ENCODE measurements at places on chromosomes 5 and 9.

- DNase-seq = no peak
Measured at GRCh38 chr5:172858511-172858989, 24.5 kb downstream of the ERGIC1 start.

DNA sequence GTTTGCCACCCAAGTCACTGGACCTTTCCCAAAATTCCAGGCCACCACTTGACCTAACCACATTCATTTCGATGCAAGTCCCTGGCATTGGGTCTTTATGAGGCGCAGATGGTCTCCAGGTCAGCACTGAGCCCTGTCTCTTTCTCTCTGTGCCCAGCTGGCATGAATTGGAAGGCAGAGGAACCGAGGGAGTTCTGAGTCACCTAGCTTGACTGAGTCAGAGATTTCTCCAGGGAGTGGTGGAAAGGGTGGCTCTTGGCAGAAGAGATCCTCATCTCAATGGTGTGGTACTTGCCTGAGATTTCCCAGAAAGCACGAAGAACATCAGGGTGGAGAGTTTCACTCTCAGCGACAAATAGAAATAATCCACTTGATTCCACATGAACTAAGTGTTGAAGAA lies 43.8 kb downstream of the WDR36 start:
- DNase-seq = peak; percentile 27

GRCh38 chr5:177369645-177370440 lies 12.1 kb downstream of the RGS14 start:
- DNase-seq = no peak

DNA sequence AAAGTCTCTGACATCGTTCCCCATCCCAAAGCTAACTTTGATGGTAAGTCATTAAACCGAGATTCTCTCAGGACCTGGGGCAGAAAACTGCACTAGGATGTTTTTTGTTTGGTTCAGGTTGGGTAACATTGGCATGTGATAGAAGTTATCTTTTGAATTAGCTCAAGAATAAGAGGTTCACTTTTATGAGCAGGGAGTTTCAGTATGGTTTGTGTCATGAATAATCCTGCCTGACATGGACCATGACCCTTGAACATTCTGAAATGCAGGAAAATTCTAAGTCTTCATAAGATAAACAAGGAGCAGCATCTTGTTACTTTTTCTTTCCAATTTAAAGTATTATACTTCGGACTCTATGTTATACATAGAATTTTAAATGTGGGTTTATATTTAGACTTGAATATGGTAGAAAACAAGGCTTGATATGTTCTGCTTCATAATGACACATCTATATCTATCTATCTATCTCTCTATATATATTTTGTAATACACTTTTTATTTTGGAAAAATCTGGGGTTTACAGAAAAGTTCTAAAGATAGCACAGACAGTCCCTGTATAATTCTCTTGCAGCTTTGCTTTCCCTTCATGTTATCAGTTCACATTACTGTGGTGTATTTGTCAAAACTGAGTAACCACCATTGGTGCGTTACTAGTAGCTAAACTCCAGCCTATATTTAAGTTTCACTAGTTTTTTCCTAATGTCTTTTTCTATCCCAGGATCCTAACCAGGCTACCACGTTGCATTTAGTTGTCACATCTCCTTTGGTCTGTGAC lies 102.7 kb upstream of the TAF11L2 start:
- no peak for DNase-seq

- DNase-seq = peak; percentile 52
Measured at GRCh38 chr5:176578391-176578808, 29.3 kb downstream of the CDHR2 start.

DNA sequence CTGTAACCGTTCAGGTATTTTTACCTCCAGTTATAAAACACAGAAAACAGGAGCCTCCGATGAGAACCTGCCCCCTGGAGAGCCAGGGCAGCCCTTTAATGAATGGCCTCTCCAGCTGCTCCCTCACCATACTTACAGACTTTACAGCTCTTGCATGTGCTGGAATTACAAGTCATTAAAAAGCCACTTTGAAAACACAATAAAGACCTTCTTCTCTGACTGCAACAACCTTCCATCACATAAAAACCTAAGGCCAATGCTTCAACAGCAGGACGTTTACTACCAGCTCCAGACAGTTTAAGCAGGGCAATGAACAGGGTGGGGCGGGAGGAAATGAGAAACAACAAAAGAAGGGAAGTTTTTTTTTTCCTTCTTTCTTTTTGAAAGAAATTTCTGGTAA lies 213.8 kb downstream of the MLLT3 start:
- DNase-seq = no peak

DNA sequence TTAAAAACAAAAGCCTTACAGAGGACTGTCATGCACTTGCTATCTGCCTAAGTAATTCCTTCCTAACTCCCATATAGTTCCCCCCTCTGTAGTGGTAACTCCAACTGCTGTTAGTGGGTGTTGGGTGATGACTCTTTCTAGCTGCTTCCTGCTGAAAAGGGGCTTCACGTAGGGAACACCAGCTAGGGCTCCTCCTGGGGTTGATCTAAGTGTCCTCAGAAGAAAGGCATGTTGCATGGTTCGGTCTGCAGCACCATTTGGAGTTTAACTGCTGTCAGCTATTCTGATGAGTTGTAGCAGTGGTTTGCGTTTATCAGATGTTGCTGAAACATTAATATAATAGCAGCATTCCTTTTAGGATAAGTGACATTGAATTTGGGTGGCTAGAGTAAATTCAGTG lies 281.9 kb upstream of the TUSC1 start:
- DNase-seq = no peak

GRCh38 chr9:16653491-16654399 lies 216.7 kb downstream of the BNC2 start:
- DNase-seq = no peak

DNA sequence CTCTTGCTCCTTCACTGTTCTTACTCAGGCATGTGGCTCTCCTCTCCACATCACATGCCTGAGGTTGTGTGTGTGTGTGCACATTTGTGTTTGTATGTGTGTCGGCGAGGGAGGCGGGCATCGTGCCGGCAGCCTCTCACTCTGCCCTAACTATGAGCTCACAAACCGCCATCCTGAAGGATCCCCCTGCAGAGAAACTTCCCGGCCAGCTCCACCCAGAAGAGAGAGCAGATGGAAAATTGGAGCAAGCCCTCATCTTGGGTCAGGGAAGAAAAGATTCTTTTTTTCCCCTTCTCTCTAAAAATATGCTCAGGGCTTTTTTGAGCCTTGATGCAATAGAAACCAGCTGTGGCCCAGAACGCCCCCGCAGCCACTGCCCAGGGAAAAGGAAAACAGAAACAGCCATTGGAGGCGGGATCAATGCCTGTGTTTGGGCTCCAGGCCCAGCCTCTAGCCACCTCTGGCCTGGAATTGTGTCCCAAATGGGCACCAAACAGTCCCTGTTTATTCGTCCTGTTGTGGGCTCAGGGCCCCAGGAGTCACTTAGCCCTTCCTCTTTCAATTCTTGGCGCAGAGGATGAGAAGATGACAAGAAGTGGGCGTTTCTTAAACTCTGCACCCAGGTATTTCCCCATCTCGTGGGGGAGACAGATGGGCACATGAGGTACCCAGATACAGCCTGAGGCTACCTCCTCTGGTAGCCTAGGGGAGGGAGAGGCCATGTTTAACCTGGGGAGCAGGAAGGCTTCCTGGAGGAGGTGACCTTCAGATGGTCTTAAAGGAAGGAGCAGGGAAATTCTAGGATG lies 151.5 kb downstream of the RGS3 start:
- no peak for DNase-seq

- DNase-seq = no peak
Measured at GRCh38 chr5:173258466-173258865, 23.5 kb upstream of the NKX2-5 start.

DNA sequence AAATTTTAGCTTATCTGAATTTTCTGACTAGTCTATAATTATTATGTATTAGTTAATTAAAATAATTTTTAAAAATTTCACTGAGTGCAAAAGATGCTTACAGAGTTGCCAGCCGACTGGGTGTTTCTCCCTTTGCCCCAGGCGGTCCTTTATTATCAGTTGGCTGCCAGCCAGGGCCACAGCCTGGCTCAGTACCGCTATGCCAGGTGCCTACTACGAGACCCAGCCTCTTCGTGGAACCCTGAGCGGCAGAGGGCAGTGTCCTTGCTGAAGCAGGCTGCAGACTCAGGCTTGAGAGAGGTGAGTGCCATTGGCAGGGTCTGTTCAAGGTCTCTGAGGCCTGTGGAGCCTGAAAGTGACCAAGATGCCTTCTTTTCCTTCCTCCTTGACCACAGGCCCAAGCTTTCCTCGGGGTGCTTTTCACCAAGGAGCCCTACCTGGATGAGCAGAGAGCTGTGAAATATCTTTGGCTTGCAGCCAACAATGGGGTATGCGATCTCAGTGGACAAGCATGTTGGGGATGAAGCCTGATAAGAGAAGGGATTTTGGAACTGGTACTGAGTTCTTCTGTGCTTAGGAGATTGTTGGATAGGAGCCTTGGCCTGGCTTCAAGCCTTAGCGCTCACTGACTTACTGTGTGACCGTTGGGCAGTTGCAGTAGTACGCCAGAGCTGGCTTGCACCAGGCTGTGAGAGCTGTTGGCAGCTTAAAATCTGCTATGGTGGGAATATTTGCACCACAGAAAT lies 10.6 kb downstream of the DELE1 start:
- no peak for DNase-seq

GRCh38 chr9:3455717-3456116 lies 70.1 kb downstream of the RFX3 start:
- no peak for DNase-seq

DNA sequence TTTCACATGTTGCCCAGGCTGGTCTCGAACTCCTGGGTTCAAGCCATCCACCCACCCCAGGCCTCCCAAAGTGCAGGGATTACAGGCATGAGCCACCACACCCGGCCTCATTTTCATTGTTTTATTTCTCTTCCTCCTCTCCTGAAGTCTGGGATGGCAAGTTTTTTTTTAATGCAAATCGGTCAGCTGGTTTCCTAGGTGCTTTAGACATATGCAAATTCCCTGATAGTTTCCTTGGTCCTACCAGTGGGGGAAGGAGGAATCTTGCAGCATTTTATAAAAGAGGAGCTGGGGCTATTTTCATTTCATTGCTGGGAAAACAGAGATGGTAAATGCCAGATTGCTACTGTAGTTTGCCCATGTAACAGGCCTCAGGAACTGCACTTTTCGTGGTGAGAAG lies 179.4 kb downstream of the ACTL7B start:
- DNase-seq = no peak

- DNase-seq = peak; percentile 88
Measured at GRCh38 chr9:76905791-76906646, at the start of gene PRUNE2. Gene PRUNE2, minus strand, starts transcription at chr9:76906114. Its CDS starts 151 bp downstream, at chr9:76905963.
